NCI-H187 treated with DMSO at 0.1 percent for 48 hours (cell line): ENCODE measurements at places on chromosomes 2 and 18.

DNA sequence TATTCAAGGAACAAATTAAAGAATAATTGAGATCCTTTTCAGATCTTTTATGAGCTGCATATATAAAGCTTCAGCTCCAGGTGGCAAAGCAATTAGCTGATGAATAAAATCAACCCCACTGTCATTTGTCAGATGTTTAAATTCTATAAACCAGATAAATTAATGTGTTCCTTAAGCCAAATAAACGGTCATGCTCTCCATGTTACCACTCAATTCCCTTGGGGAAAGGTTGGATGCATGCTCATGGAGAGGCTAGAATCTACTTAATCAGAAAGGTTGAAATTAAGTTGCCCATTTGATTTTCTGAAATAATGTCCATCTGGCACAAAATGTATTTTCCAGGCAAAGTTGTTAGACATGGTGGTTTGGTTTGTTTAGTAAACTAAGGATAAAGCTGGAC, 282.5 kb upstream of the SPRED2 start:
- DNase-seq: no peak

DNA sequence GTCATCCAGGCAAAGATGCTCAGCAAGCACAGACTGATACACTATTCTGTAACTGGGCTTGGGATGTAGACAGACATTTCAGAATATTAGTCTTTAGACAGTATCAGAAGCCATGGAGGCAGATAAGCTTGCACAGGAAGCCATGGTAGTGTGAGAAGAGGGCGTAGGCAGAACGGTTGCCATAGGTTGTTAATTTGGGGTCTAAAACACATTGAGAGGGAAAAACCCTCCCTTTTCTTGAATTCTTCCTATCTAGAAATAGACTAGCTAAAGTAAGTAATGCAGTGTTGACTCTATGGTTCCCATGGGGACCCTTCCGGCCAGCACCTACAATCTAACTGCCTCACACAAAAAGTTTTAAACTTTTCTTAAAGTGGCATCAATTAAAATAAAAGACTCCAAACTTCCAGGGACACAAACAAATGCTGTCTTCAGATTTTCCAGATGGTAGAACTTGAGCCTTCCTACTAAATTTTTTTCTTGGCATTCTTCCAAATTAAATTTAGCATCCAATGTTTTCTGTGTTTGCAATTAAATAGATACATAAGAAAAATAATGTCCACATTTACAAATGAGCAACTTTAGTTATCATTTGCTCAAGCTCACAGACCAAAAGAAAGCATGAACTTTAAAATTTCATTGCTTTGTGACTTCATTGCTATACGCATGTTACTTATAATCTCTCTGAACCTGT, 1.9 kb downstream of the PRKRA start:
- DNase-seq: no peak

- DNase-seq: no peak
These were observed 487.3 kb upstream of the VWC2L start for GRCh38 chr2:213923543-213923942.

DNA sequence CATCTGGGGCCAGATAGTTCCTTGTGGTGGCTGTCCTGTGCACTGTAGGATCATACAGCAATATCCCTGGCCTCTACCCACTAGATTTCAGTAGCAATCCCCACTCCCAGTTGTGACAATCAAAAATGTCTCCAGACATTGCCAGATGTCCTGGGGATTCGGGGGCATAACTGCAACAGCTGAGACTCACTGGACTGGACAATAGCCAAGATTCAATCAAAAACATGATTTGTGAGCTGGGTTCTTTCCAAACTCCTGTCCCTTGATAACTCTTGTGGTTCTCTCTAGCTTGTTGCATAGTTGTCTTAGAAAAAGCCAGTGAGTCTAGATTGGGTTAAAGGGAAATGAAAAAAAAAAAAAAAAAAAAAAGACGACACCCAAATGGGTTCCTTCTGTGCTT, 293.4 kb downstream of the CELF4 start:
- no peak for DNase-seq

DNA sequence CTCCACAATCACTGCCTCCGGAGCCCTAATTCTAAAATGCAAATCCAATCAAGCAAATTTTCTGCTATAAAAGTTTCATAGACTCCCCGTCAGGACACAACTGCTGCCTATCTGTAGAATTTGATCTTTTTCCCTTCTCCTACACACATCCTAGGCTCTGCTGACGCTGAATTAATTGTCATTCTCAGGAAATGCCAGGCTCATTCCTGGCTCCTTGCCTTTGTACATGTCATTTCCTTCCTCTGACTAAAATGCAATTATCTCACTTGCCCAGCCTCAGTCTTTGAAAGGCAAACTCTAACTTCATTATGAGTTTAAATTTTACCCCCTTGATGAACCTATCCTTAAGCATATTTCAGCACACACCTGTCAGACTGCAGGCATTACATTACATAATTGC, 844.9 kb upstream of the CRIM1 start:
- DNase-seq: no peak

- no peak for DNase-seq
These were observed 196.8 kb downstream of the LRRTM4 start for GRCh38 chr2:77325395-77325794.

- DNase-seq: no peak
These were observed 109.8 kb upstream of the CHRNA1 start for GRCh38 chr2:174874085-174874484.

DNA sequence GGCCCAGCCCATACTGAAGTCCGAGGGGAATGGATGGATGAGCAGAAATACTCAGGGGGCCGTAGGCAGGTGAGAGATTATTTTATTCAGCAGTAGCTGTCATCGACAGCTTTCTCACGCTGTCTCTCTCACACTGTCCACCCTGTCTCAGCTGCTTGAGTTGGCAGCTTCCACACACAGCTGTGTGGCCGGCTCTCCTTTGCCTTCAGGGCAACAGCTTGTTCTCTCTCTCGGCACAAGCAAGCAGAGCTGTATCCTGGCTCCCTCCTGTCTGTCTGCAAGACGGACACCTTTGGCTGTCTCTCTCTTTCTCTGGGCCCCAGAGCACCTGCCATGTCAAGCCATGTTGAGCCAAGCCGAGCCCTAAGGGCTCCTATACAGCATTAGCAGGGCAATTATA, 9.8 kb upstream of the PAPOLG start:
- no peak for DNase-seq

DNA sequence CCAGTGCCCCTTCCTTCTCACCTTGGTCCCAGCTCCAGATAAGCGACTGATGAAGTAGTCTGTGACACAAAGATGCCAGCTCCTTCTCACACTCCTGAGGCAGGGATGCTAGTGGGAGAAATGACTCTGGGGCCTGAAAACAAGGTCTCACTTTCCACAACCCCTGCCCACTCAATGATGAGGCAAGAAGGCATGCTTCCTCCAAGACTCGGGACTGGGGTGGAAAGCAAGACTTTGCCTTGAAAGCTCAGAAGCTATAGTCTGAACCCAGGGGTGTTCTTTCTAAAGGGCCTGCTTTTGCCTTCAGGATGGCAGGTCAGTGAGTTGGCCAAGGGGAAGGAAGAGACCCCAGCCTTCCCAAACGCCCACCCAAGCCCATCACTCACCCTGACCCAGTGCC, 1.4 kb downstream of the CCDC142 start:
- no peak for DNase-seq

DNA sequence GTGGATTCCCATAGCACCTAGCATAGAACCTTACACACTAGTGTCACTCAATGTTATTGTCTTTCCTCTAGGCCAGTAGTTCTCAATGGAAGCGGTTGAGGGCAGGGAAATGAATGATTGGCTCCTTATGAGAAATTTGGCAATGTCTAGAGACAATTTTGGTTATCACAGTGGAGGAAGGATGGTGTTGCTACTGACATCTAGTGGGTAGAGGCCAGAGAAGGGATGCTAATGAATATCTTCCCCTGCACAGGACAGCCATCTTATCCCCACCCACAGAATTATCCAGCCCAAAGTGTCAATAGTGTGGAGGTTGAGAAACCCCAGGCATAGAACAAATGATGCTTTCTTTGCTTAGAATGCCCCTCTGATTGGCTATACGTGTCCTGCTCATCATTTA, 15.8 kb downstream of the C18orf63 start:
- no peak for DNase-seq
